Amniotic stem cell (primary cell): ENCODE measurements at places on chromosomes 13 and 19.

- DNase-seq: no peak
Measured at GRCh38 chr19:45279587-45280192, 28.6 kb downstream of the MARK4 start.

DNA sequence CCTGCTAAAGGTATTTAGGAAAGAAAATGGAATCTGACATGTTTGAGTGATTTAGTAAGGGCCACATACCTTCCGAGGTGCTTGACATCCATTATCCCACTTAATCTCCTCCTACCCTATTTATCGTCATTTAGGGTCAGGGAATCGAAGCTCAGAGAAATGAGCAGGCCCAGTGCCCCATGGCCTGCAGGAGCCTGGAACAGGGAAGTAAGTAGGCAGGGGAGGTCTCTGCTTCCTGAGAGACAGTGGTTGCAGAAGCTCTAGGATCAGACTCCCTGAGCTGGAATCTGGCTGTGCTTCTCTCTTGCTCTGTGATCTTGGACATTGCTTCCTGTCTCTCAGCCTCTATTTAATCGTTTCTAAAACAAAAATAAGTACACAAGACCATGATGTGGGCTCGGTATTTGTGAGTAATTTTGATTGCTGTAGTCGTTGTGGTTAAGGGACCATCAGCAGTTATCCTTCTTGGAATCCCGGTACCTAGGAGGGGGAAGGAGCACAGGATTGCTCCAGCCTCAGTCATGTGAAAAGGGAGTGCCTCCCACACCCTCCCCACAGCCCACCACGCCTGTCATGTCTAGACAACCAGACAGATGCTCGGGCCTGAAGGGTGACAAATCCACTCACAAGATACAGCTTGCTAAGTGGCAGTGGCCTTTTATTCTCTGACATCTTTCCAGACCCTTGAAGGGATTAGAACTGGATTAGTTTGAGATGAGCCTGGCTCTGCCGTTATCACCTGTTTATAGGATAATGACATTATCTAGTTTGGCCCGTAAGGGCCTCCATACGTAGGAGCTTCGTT lies 169.2 kb upstream of the TSHZ3 start:
- DNase-seq: no peak

- no peak for DNase-seq
Measured at GRCh38 chr13:24074678-24075077, 85.8 kb upstream of the SPATA13 start.

- DNase-seq: no peak
Measured at GRCh38 chr13:95207769-95208366, 93.4 kb downstream of the ABCC4 start.

DNA sequence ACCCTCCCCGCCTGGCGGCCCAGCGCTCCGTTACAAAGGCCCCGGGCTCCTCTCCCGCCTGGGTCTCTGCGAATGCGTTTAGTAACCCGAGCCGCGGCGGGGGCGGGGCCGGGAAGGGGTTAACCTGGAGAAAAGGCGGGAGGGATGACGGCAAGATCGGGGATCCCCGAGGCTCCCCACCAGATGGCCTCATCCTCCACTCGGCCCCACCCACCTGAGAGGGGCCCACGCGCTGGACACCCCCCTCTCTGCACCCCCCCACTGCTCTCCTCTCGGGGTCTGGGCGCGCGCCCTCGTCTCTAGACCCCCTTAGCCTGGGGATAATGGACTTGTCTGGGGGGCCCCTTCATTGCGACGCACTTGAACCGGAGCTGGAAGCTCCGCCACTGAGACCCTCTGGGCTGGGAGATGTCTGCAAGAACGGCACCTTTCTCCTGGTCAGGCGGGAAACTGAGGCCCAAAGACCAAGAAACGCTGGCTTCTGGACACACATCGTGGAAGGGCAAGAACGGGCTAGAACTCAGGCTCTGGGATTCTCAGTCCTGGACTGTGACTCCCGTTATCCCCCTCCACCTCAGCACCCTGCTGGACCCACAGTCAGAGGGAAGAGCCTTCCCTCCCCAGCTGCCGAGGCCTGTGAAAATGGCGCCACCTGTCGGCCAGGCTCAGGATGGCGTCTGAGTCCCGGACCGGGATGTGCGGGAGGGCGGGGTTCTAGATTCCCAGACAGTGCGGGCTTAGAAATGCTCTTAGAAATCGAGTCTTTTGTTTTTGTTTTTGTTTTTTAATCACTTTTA lies 2.9 kb upstream of the LTBP4 start:
- peak; percentile 69 for DNase-seq

DNA sequence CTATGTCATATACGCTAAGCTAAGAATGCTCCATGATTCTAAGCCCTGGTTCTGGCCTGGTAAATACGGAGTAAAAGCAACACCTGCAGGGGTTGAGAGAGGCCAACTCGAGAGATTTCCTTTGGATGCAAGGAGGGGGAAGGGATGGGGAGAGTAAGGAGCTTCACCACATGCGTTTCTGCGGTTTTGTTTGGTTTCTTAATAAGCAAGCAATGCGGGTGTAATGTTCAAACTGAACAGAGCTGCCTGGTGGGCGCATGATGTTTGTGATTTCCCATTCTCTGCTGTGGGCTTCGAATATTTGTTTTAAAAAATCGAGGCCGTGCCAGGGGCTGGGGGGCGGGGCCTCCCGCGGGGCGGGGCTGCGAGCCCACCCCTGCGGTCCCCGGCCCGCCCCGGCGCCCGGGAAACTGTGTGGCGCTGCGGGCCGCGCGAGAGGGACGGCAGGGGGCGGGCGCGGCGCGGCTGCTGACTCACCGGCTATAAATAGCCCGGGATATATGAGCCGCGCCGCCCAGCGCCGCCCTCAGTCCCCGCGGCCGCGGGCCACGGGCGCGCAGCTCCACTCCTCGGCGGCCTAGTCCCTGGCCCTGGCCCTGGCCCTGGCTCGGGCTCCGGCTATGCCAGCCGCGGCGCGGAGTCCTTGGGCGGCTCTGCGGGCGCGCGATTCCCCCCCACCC lies 5.1 kb downstream of the BBC3 start:
- no peak for DNase-seq

DNA sequence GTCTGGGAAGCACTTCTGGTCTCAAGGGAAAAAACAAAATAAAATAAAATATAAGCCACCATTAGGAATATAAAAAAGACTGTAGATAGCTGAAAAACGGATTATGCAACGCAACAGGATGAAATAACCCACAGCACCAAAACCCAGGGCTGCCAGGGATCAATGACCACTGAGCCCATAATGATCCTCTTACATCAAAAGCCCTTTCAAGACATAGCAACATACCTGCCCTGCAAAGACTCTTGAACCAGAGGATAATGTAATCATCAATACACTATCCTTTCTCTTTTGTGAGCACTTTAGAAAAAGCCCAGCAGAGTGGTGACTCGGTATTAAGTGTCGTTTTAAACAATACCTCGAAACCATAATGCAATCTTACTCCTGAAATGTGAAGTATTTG lies 235.0 kb upstream of the SOX21 start:
- no peak for DNase-seq

DNA sequence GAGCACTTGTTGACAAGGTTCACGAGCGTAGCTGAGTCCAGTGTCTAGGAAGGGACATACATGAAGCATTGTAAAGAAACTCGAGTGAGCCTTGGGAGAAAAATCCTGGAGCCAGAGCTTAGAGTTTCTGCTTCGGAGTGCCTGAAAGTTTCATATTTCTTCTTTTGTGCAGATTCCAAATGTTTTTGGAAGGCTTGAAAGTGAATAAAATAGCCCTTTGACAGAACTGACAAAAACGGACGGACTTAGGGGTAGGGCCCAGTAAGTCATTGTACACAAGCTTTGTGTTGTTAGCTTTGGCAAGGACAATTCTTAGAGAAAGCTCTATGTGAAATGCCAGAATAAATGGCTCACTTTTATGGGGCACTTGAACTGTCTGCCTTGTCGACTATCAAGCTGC lies 2.8 kb downstream of the RNF113B start:
- no peak for DNase-seq

GRCh38 chr19:33797802-33798671 lies 1.4 kb downstream of the KCTD15 start:
- DNase-seq: no peak

DNA sequence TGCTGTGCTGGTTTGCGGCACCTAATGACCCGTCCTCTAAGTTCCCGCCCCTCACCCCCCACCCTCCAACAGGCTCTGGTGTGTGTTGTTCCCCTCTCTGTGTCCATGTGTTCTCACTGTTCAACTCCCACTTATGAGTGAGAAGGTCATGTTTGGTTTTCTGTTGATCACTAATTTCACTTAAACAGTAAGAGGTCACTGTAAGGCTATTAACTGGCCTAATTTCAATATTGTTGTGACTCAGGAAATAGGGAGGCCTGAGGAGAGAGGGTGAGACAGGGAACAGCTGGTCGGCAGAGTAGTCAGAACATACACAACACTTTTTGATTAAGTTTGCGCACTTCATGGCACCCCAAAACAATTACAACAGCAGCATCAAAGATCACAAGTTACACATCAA lies 15.6 kb downstream of the TUBGCP3 start:
- no peak for DNase-seq

GRCh38 chr13:37201081-37201480 lies 95.6 kb upstream of the CSNK1A1L start:
- no peak for DNase-seq

- DNase-seq: no peak
Measured at GRCh38 chr19:42532891-42533290, 4.6 kb upstream of the CEACAM1 start.

DNA sequence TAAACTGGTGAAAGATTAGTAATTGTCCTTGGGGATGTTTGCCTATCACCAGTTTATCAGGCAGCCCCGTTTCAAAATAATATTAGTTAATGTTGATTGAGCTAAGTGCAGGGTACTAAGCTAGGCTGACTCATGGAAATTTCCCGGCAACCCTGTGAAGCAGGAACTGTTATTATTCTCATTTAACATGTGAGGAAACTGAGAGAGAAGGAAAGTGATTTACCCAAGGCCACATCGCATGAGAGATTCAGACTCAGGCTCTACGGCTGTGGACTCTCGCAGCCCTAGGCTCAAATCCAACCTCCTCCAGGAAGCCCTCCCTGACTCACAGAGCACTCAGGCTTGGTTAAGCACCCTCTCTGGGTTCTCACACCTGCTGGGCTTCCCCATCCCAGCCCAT lies 19.7 kb downstream of the CLPTM1 start:
- no peak for DNase-seq

DNA sequence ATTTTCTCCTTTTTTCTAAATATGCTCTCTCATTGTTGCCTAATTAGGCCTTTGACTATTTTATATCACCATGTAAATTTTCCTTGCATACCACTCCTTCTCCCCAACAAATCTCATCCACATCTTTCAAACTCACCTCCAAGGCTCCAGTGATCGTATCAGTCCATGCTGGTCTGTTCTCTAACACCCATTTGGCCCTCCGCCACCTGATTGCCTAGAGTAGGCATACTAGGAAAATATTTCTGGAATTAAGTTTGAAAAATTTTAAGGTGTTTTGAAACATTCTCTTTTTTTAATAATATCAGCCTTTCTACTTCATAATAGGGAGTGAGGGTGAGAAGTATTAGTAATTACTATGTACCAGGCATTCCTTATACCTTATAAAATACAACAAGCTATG lies 473.9 kb downstream of the FGF9 start:
- DNase-seq: no peak

DNA sequence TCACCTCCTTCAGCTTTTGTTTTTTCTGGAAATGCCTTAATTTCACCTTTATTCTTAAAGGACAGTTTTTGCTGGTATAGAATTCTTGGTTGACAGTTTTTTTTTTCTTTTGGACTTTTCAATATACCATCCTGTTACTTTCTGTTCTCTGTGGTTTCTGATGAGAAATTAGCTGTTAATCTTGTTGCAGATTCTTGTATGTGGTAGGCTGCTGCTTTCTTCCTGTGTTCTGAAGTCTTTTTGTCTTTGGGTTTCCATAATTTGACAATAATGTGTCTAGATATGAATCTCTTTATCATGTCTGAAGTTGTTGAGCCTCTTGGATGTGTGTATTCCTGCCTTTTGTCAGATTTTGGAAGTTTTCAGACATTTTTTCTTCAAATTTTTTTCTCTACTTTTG lies 12.0 kb downstream of the ZNF283 start:
- DNase-seq: no peak

DNA sequence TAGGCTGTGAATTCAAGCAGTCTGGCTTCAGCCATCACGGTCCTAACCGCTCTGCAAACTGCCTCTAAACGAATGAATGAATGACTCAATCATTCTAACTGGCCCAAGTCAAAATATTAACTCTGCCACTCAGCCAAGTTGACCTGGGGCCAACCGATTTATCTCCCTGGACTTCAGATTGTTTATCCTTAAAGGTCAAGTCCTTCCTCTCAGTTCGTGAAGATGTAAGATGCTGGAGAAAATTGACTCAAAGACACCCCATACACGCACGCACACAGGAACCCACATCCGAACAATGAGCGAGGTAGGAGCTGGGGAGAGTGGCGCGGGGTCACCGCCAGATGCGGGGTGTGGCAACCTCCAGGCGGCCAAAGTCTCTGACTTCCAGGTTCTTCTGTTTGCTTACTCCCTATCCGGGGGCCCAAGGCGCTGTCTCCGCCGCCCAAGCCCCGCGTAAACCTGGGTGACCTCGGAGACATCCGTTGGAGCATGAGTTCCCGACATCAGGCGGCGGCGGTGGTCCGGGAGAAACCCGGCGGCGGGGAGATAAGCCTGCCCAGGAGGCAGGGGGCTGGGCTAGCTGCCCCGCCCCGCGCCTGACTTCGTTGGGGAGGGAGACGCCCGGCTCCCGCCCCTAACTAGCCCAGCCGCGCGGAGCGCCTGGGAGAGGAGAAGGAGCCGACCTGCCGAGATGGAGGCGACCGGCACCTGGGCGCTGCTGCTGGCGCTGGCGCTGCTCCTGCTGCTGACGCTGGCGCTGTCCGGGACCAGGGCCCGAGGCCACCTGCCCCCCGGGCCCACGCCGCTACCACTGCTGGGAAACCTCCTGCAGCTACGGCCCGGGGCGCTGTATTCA lies at the start of gene CYP2S1:
TSS of gene CYP2S1 (plus strand) at position 646 of the 856 bp plus-strand sequence. CDS start at position 692, 46 bp downstream.
- no peak for DNase-seq

GRCh38 chr19:9782338-9782737 lies 13.8 kb upstream of the ZNF846 start:
- DNase-seq: no peak

GRCh38 chr19:41928754-41929535 lies 696 bp upstream of the ERFL start:
- no peak for DNase-seq

DNA sequence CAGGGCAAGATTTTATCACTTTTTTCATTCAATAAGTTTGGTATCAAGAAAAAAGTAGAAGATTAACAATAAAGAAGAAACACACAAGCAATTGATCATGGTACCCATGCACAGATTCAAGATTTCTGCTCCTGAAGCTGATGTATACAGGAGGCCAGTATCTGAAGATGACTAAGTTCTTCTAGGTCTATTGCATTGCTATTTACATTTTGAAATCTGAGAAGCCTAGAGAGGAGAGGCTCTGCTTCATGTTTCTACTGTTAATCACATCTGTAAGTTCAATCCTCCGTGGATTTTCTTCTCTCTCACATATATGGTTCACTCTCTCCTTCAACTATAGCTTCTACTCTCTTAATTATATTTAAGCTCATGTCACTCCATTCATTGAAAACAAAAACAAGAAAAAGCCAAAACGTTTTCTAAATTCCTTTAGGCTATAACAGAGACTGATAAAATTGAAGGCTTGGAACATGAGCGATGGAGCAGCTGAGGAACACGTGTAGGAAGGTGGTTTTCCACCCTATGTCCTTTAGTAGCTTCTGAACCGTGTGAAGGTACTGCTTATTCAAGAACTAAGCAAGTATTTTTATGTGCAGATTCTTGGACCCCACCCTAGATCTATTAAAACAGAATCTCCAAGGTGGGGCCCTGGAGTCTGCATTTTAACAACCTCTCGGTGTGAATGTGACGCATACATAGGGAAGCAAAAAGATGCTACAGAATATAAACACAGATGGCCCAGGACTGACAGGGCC lies 198.2 kb downstream of the EFNB2 start:
- DNase-seq: no peak

GRCh38 chr13:67568205-67568604 lies 338.1 kb upstream of the PCDH9 start:
- no peak for DNase-seq
